ENCODE measurements at places on chromosomes 2 and 18. TPM values are rescaled to one million over a fixed set of nuclear protein-coding genes. Genes with fewer than 3 reads are reported as not detected.

GRCh38 chr2:82239176-82239575, 1934.6 kb upstream of the LRRTM1 start:
- no peak for DNase-seq

DNA sequence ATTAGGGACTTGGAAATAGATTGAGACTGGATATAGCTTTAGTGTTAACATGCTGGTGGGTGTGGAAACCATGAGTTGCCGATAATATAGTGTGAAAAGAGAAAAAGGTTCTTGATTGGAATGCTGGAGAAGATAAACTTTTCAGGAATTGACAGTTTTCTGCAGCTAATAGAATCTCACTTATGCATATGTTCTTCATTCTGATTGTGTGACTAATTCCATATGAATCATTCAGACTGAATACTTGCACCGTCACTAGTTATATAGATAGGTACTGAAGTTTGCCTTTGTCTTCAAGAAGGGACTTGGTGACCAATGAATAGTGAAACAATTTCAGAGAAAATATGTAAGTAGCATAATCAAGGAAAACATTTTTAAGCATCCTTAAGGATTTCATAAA, 225.7 kb upstream of the FOSL2 start:
- no peak for DNase-seq

- no peak for DNase-seq
Measured at GRCh38 chr18:48754993-48755473, 195.7 kb downstream of the SMAD7 start.

SOX11 gene
- total RNA-seq = 39.4 TPM

CHST10 gene
- total RNA-seq = 20.6 TPM
